ENCODE measurements at places on chromosomes 6 and 20.

DNA sequence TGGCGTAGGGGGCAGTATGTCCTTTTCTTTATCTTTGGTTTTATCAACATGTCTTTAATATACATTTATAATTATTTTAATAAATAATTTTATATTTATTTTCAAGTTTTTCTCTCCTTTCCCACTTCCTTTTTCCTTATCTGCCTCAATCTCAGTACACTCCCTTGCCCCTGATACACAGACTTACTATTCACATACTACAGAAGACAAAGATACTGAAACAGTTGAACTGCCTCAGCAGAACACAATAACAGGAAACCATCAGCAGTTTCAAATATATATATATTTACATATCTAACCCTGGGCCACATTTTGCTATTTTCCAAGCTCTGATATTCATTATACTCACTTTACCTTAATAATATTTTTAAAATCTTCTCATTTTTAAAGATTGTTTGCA, 19.8 kb downstream of the IBTK start:
- no peak for DNase-seq

DNA sequence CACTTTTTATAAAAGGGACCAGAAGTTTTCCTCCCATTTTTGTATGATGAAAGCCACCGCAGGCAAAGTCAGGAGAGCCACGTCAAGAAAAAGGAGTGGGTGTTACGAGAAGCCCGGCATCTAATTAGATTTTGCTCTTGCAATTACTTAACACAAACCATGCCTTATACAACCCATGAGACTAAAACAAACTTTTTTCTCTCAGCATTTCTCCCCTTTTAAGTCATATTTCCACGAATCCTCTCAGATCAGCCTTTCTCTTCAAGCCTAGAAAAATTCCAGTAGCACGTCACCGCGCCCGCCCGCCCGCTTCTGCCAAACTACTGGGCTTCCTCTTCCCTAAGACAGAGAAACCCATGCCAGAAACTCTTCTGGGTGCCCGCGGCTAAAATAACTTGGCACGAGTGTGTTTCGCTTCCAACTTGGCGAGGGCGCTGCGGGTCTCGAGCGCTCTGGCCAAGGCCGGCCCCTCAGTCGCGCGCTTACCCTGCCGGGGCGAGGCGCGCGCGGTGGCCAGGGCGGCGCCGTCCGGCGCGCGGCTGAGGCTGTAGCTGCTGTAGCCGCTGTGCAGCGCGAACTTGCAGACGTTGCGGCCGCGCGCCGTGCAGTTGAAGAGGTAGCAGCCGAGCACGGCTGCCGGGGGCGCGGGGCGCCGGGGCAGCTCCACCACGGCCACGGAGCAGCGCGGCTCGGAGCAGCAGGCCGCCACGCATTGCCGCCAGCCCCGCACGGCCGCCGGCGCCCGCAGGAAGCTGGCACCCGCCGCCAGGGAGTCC, 1.0 kb downstream of the LRP11 start:
- DNase-seq, result no peak

GRCh38 chr6:16483315-16483875, 245.0 kb downstream of the GMPR start:
- no peak for DNase-seq

- DNase-seq, result no peak
These were observed 131.1 kb downstream of the OLIG3 start for GRCh38 chr6:137362878-137363804.

GRCh38 chr20:51700809-51701285, 67.3 kb downstream of the ATP9A start:
- DNase-seq, result no peak

DNA sequence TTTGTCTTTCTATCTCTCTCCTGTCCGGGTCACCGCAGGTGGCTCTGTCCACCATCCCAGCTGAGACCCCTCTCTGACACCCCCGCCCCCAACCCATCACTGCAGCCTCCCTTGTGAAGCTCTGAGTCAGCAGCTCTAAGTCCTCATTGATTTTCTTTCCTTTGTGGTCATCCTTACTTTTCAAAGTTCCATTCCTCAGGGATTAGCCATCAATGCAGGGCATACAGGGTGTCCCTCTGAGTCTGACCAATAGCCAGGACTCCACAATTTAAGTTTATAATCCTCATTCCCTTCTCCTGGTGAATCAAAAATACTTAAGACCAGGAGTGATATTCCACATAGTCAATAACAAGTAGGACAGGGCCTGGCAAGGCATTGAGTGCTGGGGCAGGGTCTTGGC, 333.3 kb upstream of the CNR1 start:
- DNase-seq, result no peak

DNA sequence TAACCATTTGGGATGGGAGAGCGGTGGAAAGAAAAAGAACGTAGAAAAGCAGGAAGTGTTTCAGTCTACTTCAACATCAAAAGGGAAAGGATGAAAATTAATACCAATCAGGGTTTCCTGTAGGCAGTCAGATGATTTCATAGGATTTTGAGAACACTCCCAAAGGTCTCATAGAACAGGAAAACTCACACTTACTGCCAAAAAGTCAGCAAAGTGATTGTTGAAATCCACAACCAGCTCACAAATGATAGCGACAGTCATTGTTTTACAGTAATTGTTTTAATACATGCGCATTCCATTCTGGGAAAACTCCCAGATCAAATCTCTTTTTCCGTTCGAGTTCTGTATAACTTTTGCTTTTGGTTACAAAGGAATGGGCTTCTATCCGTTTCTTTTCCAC, 5.3 kb upstream of the CNKSR3 start:
- no peak for DNase-seq

GRCh38 chr20:35248641-35249475, 22.4 kb downstream of the MMP24 start:
- DNase-seq, result no peak

- no peak for DNase-seq
These were observed 23.3 kb upstream of the SNRNP48 start for GRCh38 chr6:7566617-7567173.

GRCh38 chr6:101000341-101000740, 119.2 kb upstream of the ASCC3 start:
- DNase-seq, result no peak

GRCh38 chr20:23666189-23666588, 22.6 kb downstream of the CST4 start:
- DNase-seq, result no peak

DNA sequence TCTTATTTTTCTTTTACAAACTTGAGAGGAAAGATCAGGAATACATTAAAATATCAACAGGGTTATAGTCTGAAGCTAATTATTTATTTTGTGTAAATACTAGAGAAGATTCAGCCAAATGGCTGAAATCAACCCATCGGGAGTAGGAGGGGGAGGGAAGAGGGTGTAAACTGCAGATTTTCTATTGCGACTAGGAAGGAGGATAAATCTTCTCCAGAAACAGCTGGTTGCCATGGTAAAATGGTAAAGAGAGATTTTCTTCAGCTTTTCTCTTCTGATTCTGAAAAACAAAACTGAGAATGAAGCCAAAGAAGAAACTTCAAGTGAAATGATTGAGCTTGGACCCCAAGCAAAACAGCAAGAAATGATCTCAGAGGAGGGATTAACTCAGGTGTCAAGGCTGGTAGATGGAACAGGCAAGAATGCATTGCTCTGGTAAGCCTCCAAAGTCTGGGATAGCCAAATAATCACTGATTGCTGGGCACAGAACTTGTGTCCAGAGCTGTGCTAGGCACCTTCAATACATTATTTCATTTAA, 193.5 kb upstream of the SPTLC3 start:
- no peak for DNase-seq

GRCh38 chr6:67933278-67933677, 701.8 kb upstream of the ADGRB3 start:
- DNase-seq, result no peak

DNA sequence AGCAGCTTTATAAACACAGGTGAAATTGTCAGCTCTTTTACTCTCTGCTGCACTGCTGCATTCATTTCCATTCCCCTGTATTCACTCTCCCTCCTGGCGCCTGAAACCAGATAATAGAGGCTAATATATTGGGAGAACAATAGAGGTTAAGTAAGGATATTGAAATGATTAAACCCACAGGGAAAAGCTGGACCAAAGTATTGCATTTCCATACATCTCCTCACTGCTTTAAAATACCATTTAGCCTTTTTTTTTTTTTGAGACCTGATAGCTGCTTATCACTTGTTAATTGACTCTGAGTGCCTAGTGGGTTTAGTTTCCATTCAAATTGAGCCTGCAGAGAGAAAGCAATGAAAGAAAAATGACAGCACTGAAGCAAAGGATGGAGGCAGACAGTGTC, 540.5 kb upstream of the IMPG1 start:
- DNase-seq, result no peak

GRCh38 chr20:58511364-58511763, 3.8 kb downstream of the APCDD1L start:
- no peak for DNase-seq

GRCh38 chr20:20188647-20189046, 136.3 kb downstream of the CFAP61 start:
- no peak for DNase-seq

- no peak for DNase-seq
These were observed 216.4 kb downstream of the DLL1 start for GRCh38 chr6:170074435-170074834.

DNA sequence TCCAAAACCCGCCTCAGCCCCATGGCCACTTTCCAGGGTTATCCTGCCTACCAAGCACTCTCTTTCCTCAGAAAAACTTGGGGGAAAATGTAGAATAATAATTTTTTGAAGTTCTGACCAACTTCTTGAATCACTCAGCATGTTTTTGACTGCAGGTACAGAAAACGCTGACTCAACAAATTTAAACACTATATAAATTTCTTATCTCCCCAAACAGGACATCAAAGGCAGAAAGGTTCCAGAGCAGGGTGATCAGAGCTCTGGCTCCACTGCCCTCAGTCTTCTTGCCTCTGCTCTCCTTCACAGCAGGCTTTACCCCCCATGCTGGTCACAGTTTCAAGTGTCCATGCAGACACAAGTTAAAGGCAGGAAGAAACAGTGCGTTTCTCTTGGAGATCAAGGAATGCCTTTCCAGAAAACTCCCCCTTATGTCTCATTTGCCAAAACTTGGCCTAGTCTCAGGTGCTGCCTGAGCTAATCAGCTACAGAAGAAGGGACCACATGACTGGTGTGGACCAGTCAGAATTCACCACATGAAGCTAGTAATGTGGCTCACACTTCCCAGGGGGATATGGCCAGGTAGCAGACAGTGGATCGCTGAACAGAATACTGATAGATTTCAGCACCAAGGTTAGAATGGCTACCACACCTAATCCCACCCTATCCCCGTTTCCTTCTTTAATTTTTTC, 24.4 kb upstream of the SLC17A3 start:
- DNase-seq, result no peak

- DNase-seq, result no peak
These were observed 1502.2 kb downstream of the GRIK2 start for GRCh38 chr6:102895683-102896082.

GRCh38 chr6:121664158-121664557, 228.7 kb downstream of the GJA1 start:
- no peak for DNase-seq

DNA sequence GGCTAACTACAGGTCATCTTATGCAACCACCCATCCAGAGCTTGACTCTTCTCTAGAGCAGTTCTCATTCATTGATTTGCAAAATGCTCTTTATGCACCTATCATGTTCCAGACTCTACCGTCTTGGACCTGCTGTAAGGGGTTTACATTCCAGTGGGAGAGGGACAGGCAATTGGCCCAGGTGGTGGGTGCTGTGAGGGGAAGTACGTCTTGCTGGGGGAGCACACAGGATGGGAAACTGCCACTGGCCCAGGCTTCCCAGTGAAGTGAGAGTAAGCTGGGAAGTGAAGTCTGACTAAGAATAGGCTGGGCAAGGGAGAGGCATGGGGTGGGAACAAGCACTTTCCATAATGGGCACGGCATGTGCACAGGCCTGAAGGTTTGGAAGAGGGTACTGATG, 13.8 kb downstream of the OLIG3 start:
- no peak for DNase-seq

DNA sequence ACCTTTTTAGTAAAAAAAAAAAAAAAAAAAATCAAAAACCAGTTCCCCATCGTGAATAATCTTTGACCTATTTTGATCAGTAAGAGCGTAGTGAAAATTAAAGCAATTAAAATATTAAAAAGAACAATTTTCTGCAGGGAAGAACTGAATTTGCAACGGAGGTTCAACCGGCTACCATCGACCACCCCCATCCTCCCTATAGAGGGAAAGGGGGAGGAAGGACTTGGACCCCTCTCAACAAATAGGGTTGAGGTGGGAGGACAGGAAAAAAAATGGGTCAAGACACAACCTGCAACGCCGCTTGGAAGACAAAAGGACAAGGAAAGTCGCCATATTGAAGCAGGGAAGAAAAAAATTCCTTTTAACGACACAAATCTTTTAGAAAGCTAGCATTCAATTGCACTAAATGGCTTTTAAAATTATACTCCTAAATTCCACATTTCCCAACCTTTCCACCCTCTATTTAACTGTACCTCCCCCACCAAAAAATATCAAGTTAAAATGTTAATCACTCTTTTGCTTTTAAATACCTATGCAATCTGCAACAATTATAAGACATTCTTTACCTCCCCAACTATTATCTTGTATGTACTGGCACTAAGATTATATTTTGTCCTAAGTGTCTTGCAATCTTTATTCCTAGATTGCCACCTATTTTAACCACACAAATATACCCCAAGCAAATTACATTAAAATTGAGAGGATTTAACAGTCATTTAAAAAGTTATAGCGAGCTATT, 1.7 kb downstream of the PPP1R10 start:
- DNase-seq, result no peak

DNA sequence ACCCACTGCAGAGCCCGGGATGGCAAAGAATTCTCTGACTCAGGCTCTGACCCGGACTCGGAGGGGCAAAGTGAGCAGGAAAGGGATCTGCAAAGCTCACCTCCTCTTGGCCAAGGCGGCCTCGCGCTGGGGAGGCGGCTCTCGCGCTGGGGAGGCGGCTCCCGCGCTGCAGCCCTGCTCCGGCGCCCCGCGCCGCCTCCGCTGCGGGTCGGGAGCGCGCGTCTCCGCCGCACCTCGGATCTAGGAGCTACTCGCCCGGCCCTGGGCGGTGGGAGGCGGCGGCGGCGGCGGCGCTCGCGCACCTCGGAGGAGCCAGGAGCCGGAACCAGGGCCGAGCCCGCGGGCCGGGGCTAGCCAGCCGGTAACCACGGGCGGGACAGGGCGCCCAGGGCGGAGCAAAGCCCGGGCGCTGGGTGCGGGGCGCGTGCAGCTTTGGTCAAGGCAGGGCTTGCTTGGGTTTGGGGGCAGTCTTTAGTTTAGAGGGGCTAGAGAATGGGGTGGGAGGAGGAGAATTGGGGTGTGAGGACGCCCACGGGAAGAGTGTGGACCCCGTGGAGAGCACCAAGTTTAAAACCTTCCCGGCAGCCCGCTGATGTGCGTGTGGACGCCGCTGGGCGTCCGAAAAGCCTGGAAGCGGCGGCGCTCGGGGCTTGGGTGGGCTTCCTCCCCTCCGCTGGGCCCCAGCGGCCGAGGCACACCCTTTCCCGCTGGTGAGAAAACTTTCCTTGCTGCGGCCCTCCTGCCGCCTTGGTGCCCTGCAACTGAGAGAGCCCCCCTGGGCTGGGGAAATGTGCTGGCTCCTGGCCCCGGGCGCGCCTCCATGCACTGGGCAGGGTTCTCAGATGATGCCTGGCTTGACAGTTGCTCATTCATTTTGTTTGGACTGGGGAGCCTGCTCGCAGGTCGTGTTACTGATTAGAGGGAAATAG, at the start of gene MRAP2:
MRAP2 (plus strand) TSS at position 250 of the 929 bp plus-strand sequence. CDS start 21,547 bp downstream, outside the sequence.
- DNase-seq, result no peak

GRCh38 chr6:34157236-34157830, 11.4 kb upstream of the GRM4 start:
- no peak for DNase-seq

GRCh38 chr6:121436274-121436857, 920 bp downstream of the GJA1 start:
- no peak for DNase-seq
